Lung (tissue), 17 donors: ENCODE measurements at places on chromosomes 3 and 15.

DNA sequence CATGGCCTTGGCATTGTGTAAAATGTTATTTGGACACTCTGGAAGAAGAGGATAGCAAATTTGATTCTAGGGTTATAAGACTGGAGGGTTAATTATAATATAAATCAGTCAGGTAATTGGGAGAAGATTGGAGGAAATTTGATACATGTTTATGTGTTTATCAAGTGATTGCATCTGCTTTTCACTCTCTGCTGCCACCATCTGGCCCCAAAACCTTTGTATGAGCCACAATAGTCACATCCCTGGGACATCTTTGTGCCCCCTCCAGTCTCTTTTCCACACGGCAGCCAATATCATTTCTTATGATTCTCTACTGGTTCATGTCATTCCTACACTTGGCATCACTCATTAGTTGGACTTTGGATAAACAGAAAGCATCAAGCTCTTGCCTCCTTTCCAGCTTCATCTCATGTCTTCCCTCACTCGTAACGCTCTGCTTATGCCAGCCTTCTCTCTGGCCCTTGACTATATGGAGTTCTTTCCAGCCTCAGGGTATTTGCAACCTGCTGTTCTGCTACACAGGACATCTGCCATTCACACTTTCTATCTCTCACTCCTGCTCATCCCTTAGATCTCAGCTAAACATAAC lies 602.3 kb upstream of the SUCLG2 start:
- no peak for DNase-seq

DNA sequence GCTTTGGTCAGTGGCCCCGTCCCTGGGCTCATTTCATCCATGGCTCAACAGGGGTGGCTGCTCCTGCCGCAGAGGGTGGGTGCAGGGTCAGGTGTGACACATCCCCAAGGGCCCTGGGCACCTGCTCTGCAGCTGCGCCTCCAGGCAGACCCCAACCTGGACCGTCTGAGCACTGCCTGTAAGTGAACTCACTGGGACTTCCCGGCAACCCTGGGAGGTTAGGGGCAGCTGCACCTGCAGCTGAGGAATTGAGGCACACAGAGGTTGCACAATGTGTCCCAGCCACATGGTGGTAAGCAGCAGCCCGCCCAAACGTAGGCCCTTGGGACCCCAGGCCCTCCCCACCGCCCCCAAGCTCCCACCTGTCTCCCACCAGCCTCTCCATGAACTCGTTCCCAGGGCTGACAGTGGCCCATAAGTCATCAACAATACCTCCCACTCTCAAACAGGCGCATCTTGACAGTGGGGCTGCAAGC lies 55.1 kb downstream of the PLXNA1 start:
- no peak for DNase-seq

DNA sequence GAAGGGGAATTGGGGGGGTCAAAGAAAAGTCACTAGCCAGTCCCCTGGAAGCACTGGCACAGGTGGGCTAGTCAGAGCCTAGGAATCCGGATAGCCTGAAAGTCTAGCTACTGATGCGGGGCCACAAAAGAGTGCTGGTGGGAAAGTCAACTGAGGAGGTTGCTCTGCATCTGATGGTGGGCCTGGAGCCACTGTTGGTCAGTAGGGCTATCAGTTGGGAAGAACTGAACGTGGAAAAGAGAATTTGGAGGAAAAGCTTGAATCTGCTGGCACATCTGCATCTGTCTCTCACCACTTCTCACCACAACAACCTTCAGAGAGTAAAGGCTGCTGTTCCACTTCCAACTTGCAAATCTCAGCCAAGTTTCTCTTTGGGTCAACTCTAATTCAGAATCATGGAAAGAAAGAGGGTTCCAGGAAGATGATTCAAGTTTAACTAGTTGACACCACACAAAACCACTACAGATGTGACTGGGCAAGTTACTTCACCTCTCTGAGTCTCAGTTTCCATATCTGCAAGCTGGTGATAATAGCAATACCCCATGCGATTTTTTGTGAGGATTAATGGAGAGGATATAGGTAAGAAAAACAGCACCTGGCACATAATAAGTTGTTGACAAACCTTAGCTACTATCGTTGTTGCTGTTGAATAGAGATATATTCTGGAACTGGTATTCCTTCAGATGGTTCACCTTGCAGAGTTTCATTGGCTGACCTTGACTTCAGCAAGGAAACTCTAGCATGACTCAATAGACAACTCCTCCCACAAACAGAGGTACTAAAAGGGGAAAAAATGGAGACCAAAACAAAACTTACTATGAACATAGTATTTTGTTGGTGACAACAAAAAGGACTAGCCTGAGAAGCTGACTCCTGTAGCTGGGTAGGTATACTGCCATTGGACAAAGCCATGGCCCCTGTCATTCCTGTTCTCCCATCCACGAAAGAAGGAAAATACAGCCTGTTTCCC lies 280.2 kb upstream of the STT3B start:
- no peak for DNase-seq

DNA sequence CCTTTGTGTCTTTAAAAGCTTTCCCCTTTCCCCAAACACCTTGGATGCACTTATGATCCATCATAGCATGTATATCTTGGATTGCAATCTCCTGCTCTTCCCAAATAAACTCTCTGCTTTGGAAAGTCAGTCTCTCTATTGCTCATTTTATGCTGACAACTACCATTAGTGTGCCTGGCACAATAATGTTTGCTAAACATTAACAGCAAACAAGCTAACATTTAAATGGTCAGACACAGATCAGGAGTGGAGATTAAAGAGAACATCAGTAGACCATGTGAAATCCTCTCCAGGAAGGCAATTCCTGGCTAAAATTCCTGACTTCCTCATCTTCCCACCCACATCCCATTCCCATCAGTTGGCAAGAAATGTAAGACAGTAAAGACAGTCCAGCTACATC lies 44.3 kb upstream of the EIF1B start:
- no peak for DNase-seq

DNA sequence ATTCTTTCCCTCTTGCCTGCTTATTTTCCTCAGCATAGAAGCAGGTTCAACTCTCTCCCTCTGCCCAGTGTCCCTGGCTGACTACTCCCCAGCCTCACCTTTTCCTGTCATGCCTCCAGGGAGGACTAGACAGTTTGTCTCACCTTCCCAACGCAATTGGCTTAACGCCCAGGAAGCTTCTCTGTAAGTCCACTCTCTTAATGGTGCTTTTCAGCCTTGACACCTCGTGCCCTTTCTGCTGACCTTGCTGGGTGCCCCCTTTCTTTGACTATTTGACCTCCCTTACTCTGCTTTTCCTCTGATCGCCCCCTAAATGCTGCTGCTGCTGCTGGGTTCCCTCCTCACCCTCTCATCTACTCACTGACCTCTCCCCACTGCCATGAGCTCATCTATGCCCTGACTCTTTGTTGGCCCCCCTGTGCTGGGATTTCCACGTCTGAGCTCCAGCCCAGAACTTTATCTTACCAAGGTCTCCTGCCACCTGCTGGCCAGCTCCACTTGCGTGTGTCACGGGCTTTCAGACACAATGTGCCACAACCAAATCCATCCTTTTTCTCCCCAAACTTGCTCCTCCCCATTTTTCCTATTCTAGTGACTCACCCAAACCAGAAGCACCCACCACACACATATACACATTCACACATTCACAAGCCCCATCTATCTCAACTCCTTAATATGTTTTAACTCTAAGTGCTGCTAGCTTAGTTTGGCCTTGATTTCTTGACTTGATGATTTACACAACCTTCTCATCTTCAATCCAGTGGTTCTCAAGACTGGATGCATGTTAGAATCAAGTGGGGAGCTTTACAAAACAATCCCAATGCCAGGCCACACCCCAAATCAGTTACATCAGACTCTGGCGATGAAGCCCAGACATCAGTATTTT lies 16.6 kb downstream of the EPB42 start:
- peak; percentile 31 for DNase-seq

GRCh38 chr15:79408041-79408440 lies 24.1 kb upstream of the MINAR1 start:
- DNase-seq, result no peak
